A549 treated with DMSO at 1 μM for 4 hours (cell line): ENCODE measurements at places on chromosomes 1 and 21. TPM values are rescaled to one million over a fixed set of nuclear protein-coding genes. Genes with fewer than 3 reads are reported as not detected.

UBE2U gene
- not detected in 5 replicates for total RNA-seq

SLC45A1 gene
- total RNA-seq = 2.6 to 3.8 TPM (median 2.9 TPM) in 5 replicates

RIPPLY3 gene
- 0.38 to 0.93 TPM (median 0.70 TPM) in 5 replicates for total RNA-seq

AJAP1 gene
- not detected in 5 replicates for total RNA-seq

UMODL1 gene
- total RNA-seq = not detected in 5 replicates
